WERI-Rb-1 (cell line): ENCODE measurements at places on chromosomes 4 and X.
A peak's percentile ranks its signal among the peaks of the same experiment; 100 is the strongest.

DNA sequence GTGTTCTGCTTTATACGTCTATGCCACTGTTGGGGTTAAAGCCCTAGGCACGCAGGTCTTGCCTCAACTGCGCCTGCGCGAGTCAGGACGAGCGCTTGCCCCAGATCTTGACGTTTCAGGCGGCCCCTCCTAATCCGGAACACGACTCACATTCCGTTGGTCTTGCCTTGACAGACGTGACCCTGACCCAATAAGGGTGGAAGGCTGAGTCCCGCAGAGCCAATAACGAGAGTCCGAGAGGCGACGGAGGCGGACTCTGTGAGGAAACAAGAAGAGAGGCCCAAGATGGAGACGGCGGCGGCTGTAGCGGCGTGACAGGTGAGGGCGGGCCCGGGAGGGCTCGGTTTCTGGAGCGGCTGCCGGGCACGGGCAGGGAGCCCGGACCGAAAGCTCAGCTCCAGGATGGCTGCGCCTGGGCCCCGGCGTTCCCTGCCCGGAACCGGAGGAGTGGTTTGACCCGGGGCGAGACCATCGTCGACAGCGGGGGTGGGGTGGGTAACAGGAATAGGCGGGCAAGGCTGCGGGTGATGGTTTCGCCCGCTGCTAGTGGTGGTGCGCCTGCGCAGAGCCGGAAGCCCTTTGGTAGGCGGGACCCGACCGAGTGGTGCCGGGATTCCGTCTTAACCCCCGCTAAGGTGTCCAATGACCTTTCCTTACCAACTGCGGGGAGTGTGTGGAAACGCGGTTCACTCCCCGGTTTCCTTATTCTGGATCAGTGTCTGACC lies at the start of gene ARAF:
Gene ARAF (plus strand): TSS at position 272 of the 725 bp plus-strand sequence. CDS start 1,763 bp downstream, outside the sequence.
- DNase-seq = peak; percentile 97

DNA sequence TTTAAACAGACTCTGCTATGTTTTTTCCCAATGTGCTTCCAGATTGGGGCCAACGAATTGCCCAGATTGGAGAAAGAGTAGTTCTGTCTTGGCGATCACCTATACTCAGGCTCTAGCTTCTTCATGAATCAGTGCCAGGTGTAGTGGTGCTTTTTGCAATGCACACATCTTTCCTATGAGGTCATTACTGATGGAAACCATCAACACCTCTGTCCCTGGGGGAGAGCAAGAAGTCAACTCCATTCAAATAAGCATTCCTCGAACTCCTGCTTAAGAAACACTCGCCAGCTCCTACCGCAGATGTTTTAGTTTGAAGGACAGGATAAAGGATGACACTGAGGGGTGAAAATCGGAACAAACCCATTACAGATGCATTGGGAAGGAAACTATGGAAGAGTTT lies 156.5 kb upstream of the DKK2 start:
- DNase-seq = no peak

- DNase-seq = peak; percentile 59
These were observed 96.5 kb upstream of the MAOA start for GRCh38 chrX:43559644-43560043.

DNA sequence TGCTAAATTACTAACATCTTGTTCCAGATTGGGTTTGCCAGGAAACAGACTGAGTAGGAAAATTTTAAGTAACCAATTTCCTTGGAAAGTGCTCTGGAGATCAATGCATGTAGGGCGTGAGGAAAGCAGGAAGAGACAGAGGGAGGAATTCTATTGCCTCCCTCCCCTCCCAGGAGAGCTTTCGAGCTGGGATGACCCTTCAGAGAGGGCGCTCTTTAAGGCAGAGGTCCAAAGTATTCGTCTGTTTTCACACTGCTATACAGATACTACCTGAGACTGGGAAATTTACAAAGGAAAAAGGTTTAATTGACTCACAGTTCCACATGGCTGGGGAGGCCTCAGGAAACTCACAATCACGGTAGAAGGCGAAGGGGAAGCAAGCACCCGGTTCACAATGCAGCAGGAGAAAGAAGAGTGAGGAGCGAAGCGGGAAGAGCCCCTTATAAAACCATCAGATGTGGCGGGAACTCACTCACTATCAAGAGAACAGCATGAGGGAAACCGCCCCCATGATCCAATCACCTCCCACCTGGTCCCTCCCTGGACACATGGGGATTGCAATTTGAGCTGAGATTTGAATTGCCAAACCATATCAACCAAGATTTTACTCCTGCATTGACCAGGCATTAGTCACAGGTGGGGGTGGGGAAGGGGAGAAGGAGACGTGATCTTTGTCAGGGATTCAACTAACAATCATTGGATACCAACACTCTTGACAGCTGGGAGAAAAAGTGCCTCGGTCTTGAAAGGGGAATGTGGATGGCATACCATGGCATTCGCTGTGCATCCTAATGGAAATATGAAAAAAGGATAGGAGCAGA lies 63.8 kb downstream of the SLITRK2 start:
- no peak for DNase-seq

DNA sequence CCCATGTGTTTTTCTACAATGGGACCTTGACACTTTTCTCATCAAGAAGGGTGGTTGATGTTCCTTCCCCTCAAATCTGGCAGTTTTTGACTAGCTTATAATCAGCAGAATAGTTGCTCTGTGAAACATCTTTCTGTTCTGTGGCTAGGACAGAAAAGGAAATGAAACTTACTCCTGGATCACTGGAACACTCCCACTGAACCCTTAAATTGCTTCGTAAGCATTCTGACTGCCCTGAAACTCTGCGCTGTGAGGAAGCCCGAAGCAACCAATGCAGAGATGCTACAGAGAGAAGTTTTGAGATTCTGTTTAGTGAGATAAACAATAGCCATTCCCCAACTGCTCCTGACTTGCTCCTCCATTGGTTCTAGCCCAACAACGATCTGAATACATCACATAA lies 602.2 kb downstream of the CENPC start:
- DNase-seq = no peak

DNA sequence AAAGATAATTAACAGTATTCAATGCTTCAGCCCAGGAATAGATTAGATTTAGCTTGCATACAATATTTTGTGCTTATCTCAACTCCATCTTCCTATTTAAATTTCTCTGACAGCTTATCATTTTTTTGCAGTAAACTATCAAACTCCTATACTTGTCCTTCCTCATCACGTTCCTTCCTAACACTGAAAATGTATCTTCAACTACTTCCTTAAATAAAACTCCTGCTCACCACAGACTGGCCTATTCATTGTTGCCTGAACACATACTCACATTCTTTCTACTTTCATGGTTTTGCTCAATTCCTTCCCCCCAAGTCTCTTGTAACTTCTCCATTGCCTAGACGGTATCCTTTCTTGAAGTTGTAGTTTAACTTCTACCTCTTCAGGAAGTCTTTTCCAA lies 28.5 kb upstream of the PTPN13 start:
- no peak for DNase-seq

DNA sequence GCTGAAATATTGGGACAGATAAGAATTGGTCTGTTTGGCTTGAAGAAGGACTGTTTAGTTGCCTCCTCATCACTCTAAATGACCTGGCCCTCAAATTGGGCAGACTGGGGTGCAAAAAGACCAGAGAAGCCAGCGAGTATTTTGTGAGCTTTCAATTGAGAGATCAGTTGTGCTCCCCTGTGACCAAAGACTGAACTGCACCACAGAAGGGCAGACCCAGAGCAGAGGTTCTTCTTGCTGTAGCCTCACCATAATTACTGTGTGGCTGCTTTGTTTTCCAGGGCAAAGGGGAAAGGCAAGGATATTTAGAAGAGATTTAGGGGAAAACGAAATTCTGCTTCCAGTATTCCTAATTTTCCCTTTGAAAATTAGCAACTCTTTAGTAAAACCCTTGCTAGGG lies 104.0 kb upstream of the MBNL3 start:
- peak; percentile 45 for DNase-seq

GRCh38 chr4:76426272-76426671 lies 5.3 kb upstream of the CCDC158 start:
- DNase-seq = no peak
